NCI-H187 (cell line): ENCODE measurements at places on chromosomes 2 and 18.

DNA sequence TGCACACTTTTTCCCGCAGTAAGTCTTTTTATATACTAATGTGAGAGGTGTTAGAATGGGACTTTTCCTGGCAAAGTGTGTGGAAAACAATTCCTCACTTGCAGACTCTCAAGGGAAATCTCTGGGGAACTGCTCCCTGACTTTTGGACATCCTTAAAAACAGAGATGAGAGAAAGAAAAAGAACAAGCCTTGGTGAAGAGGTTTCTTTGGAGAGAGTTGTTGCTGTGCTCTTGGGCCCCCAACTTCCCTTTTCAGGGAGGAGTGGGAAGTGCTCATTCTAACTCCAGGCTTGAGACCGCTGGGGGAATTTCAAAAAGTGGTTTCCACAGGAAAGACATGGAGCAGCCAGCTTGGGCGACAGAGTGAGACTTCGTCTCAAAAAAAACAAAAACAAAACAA, 142.6 kb upstream of the SPRED2 start:
- no peak for DNase-seq

- DNase-seq = no peak
These were observed 201.2 kb downstream of the SUCLG1 start for GRCh38 chr2:84257831-84258230.

DNA sequence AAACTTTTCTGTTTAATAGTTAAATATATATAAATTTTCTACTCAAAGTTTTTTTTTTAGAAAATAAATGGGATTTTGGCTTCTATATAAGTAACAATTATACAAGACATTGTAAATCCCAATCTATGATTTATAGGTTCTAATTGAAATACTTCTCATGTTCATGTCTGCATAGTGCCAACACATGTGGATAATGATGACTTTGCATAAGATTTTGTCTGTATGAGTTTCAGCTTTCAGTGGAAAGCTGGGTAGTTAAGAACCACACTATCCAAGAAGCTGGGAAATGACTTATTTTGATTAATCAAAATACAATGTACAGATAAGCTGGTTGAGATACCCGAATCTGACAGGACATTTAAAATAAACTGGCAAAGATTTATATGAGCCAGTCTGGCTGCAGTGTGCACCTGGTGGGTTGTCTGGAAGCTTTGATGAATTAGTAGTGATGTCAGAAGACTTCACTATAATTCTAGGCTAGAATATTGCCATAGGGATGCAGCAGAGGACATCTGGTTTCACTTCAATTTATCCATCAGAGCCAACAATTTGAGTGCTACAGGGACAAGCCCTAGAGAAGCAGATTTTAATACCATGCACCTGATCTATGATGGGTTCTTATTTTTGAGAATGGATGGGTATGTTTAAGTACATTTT, 45.4 kb downstream of the EML6 start:
- DNase-seq = no peak

- no peak for DNase-seq
These were observed 6.0 kb downstream of the ZNF516 start for GRCh38 chr18:76489081-76489480.

DNA sequence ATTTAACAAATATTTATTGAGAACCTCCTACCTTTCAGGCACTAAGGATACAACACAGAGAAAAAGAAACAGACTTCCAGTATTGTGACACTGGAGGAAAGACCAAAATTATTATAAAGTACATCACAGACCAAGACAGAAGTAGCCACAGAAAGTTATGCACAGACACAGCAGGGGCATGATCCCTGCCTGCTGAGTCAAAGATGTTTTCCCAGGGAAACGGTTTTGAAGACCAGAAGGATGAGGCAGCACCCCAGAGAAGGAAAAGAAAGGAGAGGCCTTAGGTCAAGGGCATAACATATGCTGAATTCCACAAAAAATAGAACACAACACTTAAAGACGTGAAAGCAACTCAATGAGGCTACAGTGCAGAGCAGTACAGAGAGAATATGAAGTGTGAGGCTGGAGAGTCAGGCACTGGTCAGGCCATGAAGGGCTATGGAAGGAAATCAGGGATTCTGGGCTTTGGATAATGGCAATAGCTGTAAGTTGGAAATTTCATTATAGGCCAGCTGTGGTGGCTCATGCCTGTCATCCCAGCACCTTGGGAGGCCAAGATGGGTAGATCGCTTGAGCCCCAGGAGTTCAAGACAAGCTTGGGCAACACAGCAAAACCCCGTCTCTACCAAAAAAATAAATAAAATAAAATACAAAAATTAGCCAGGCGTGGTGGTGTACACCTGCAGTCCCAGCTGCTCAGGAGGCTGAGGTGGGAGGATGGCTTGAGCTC, 8.2 kb downstream of the ADAM17 start:
- DNase-seq = no peak

- DNase-seq = no peak
These were observed 471.0 kb upstream of the CDH7 start for GRCh38 chr18:65279668-65280305.

- DNase-seq = no peak
These were observed 243.9 kb downstream of the VAPA start for GRCh38 chr18:10157706-10158105.

- no peak for DNase-seq
These were observed 58.2 kb downstream of the KLF7 start for GRCh38 chr2:207107551-207107950.

DNA sequence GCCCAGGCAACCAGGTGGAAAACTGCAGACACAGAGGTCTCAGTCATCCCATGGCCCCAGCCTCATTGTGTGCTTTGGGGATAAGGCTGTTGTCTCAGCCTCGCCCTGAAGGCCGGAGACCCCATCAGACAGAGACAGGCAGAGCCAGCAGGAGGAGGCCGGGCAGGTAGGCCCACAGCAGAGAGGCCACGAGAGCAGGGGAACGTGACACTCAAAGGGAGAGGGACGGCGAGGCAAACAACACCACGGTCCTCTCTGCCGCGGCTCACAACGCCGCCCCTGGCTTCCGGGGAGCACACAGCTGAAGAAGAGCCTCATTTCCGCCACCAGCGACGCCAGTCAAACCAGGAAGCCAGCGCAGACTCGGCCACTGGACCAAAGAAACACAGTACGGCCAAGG, 103.3 kb downstream of the ZNF516 start:
- DNase-seq = no peak

DNA sequence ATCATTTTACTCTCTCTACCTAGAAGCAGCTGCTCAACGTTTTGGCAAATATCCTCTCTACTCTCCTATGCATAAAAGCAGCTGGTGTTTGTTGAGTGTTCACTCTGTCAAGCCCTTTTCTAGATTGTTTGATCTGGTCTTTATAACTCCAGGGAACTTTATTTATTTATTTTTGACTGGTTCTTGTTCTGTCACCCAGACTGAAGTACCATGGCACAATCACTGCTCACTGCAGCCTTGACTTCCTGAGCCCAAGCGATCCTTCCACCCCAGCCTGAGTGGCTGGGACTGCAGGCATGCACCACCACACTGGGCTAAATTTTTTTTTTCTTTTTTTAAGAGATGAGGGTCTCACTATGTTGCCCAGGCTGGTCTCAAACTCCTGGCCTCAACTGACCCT, 12.7 kb downstream of the CATIP start:
- DNase-seq = no peak

DNA sequence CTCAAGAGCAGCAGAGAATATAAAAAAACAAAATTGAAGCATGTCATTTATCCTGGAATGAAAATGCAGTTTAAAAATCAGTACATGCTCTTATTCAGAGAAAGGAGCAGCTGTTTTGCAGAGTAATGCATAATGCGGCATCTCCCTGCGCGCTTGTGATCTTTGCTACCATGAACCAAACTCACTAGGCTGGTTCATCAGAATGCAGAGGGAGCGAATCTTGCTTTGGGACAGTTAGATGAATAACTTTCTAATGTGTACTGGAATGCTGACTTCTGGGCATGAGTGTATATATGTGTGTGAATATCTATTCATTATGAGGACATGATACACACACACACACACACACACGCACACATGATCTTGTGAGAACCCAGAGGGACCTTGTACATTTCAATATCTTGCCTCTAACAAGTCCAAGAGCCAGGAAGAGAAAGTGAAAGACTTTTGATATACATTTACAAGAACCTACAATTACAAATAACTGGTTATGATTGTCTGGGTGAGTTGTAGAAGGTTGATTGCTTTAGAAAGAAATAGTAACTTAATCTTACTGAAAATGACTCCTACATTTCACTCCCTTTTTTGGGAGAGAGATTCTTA, 54.1 kb upstream of the THOC1 start:
- DNase-seq = no peak

GRCh38 chr2:28674062-28674712, 77.4 kb upstream of the PPP1CB start:
- DNase-seq = no peak

DNA sequence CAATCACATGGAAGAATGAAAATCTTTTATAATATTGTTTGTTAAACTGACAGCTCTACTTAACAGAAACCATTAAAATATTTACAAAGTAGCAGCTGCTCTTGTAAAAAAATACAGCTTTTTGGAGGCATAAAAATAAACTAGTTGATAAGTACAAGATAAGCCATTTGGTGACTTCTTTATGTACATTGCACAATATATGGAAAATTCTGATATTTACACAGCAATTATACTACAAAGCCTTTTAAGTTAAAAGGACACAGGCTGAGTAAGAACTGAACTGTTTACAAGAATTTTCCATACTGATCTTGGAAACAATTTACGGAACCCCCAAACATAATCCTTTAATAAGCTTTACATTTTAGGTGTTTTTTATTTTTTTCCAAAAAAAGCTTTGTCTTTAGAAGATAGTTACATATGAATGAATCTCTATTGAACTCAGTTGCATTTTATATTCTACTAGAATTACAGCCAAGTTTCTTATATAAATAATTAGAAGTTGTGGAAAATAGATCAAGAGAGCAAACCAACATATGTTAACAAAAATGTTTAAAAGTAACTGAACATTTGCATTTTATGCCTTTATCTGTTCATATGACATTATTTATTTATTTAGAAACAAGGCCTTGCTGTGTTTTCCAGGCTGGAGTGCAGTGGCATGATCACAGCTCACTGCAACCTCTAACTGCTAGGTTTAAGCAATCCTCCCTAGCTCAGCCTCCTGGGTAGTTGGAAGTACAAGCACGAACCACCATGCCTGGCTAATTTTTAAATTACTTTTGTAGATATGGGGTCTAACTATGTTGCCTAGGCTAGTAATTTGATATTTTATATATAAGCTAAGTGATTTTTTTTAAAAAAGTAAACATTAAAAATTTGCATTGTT, 142.5 kb downstream of the OTX1 start:
- DNase-seq = no peak

DNA sequence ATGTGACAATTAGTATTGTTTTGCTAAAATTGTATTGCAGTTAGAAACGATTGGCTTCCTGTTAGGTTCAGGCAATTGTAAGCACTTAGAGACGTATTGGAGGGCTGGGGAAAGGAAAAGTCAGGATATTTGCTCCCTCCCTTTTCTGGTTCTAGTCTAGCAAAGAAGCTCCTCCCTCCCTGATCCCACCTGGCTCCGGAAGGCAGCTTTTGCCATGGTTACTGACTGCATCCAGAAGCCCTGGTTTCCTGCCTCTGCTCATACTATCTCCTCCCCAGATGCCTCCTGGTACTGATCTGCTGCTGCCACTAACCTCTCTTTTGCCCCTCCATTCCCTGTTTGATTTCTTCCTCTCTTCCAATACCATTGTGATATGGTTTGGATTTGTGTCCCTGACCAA, 275.9 kb downstream of the MREG start:
- DNase-seq = no peak

- no peak for DNase-seq
These were observed 44.3 kb downstream of the EDAR start for GRCh38 chr2:108944601-108945331.

DNA sequence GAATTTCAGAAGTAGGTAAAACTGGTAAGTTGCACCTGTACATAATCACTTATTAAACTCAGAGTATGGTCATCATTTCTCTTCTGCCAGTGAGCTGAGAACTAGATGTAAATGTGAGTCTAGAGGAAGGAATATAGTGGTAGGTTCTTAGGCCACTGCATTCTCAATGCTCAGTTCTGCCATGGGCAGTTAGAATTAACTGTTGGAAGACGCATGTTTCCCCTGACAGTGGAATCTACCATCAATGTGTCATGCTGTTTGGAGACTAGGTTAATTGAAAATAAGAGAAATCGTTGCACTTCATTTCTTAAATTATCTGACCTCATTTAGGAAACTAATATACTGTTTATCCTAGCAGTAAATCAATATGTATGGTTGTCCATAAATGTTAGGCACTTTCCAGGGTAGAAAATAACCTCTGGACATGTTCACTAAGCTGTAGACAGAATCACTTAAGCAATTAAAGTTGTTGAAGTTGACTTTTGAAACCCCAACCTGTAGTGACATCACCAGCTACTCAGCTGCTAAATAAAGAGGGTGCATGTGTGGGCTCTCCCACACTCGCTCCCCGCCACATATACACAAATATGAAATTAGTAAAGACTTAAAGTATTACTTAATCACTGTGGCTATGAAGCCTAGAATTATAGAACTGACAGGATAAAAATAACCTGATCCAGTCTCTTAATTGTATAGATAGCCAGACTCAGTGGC, 91.5 kb upstream of the NOSTRIN start:
- DNase-seq = no peak

DNA sequence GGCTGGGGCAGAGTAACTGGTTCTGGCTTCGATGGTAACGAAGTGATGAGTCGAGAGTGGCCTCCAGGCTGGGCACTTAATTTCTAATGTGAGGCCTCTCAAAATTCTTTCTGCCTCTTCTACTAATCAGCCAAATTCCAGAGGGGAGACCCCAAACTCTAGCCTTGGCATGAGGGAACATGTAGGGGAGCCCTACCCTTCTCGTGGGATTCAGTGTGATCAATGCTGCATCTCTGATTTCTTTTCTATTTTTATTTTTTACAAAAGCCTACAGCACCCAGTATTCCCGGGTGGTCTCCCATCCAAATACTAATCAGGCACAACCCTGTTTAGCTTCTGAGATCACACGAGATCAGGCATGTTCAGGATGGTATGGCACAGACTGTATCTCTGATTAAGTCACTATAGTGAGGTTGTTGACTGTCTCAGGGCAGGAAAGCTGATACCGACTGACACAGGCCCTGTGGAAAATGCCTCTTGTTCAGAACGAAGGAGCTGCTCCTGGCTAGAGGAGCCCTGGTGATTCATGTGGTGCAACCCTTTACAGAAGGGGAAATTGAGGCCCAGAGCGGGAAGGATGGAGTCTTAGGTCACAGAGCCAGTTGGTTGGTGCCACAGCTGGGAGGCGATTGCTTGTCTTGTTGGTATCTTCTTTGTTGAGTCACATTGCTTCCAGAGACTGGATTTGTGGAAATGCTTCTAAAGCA, 126.3 kb upstream of the HS6ST1 start:
- DNase-seq = no peak

DNA sequence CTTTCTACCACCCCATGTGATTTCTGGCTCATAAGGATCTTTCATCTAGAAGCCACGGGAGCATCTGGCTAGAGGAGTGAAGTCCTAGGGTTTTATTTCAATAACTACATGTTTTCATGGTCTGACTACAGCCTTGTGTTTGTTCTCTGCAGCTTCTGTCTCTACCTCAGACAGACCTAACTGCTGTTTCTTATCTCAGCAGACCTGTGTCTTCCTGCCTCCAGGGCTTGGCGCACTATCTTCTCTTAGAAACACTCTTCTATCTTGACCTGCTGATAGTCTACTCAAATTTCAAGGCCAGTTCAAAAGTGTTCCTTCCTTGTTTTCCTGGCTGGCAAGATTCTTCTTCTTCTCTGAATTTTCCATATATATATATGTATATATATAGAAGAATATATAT, 11.0 kb upstream of the TRIB2 start:
- DNase-seq = no peak
